T-cell (primary cell): ENCODE measurements at places on chromosomes 11 and 22.

- H3K4me1 ChIP-seq = no peaks in the 10 kb centered on the region
- no peaks in the 10 kb centered on the region for H3K27me3 ChIP-seq
- no peak overlapping the region for H3K4me3 ChIP-seq
- H3K27ac ChIP-seq = no peak overlapping the region
- DNase-seq = no peak
These were observed 170.1 kb downstream of the OPCML start for GRCh38 chr11:133362156-133362555.

- no peak overlapping the region for H3K4me3 ChIP-seq
- H3K4me1 ChIP-seq = no peaks in the 10 kb centered on the region
- H3K27me3 ChIP-seq = no peaks in the 10 kb centered on the region
- no peaks in the 10 kb centered on the region for H3K36me3 ChIP-seq
- H3K27ac ChIP-seq = no peak overlapping the region
These were observed 48.3 kb downstream of the RPUSD4 start for GRCh38 chr11:126163074-126163700.

GRCh38 chr11:116302756-116303155 lies 470.0 kb downstream of the BUD13 start:
- H3K27me3 ChIP-seq = no peaks in the 10 kb centered on the region
- DNase-seq = no peak
- no peak overlapping the region for H3K27ac ChIP-seq
- H3K36me3 ChIP-seq = no peaks in the 10 kb centered on the region
- no peaks in the 10 kb centered on the region for H3K4me1 ChIP-seq

DNA sequence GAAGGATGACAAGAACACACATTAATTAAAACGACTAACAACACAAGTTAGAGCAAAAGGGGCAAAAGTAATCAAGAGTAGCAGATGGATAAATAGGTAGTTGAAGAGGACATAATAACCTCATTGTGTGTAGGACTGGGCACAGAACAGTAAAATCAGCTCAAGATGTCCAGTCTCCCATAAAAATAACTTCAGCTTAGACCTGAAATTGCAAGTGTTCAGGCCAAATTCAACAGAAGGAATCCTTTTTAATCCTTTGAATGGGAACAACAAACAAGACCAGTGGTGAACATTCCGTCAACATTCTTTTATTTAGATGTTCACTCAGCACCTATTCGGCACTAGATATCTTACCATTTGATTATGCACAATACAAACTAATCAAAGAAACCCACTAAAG lies 4.4 kb downstream of the MTMR2 start:
- no peak overlapping the region for H3K4me3 ChIP-seq
- no peaks in the 10 kb centered on the region for H3K27me3 ChIP-seq
- no peak for DNase-seq
- H3K4me1 ChIP-seq = no peaks in the 10 kb centered on the region
- no peaks in the 10 kb centered on the region for H3K36me3 ChIP-seq

GRCh38 chr11:86456075-86456939 lies 81.6 kb downstream of the CCDC81 start:
- DNase-seq = peak; percentile 64
- no peaks in the 10 kb centered on the region for H3K27me3 ChIP-seq
- no peak overlapping the region for H3K4me3 ChIP-seq
- H3K36me3 ChIP-seq = no peaks in the 10 kb centered on the region
- H3K27ac ChIP-seq = no peak overlapping the region
